LNCaP clone FGC (cell line): ENCODE measurements at places on chromosomes 7 and 10.

DNA sequence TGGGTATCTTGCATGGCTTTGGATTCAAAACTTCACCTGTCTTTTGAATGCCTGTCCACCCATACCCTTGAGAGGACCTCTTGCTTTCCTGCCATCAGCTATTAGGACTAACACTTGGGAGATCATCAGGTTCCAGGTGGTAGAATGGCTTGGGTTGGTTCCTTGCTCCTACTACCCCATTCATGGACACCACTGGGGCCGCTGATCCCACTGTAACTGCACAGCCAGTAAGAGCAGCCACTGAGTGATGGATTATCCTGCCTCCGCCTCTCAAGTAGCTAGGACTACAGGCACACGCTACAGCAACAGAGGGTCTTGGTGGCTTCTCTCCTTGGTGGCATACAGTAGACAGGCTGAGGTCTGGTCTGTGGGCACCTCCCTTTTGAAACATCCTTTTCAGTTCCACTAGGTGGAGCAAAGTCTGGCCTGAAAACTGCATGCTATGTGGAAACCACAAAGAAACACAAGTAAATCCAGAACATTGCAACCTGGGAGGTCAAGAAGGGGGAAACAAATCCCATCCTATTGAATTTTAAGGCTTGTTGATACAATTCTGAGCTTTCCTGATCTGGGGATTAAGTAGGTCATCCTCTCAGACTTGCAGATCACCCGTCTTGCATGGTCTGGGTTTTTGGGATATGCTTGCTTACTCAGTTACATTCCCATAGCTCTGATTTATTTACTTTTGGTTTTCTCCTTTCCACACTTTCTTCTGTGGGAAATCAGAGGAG, 9.4 kb downstream of the WBP1L start:
- no peak for DNase-seq

DNA sequence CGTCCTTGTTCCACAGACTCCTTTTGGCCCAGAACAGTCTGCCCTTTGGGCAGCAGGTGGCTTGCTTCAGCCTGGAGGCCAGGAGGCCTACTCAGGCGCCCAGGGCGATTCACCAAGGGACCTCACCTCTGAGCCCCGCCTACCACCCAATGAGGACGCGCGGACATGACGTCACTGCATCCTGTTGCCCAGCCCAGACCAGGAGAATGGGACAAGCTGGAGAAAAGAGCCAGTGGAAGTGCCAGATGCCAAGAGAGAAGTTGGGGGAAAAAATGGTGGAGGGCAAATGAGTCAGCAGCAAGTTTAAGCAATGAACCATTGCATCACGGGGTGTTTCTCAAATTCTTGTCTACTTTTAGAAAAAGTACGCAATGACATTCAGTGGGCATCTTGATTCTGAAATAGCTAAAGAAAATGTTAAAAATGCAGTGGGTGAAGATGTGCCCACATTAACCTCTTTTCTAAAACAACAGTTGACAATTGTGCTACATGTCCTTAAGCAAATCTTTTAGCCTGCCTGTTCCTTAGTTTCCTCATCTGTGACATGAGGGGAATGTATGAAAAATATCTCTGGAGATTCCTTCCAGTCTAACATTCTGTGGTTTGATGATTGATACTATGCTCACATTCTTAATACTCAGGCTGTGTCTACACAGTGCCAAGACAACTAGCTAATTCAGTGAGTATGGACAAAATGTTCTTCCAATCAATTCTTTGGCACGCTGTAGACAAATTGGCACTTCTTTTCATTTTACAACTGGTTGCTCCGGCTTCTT, 23.9 kb upstream of the LEP start:
- DNase-seq = no peak

DNA sequence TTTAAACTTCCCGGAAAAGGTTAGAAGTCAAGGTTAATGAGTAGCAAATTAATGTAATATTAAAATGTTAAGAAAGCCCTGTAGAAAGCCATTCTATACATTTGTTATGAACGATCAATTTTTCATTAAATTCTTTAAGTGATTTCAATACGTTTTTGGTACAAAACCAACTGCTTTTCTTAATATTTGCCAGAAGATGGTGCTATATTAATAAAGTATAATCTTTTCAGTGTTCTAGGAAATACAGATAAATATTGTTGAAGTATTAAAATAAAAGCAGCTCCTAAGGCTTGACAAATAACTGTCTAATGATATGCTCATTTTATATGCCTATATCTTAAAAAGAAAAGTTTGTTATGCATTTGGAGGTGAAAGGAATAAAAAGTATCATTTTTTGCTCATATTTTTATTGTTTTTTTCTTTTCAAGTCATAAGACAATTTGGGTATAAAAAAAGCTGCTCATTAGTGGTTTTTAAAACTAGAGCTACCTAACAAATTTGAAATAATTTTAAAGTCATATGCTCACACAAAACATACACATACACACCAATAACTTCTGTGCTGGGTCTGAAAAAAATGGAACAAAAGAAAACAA, 130.3 kb upstream of the POT1 start:
- DNase-seq = no peak

DNA sequence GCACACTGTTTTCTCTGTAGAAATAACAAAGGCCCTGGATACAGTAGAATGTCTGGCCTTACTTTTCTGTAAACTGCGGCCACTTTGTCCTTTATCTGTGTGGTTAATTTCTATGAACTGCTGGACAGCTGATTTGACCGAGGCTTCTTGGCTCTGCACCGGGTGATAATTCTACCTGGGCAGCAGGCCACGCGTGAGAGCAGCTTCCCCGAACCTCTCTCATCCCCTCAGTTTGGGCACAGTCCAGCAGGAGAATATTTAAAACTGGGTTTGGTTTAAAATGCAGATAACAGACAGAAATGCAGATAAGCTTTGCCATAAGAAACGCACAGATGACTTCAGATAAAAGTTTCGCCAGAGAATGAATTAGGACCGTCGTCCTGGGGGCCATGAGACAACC, 81.0 kb downstream of the CELF2 start:
- no peak for DNase-seq

DNA sequence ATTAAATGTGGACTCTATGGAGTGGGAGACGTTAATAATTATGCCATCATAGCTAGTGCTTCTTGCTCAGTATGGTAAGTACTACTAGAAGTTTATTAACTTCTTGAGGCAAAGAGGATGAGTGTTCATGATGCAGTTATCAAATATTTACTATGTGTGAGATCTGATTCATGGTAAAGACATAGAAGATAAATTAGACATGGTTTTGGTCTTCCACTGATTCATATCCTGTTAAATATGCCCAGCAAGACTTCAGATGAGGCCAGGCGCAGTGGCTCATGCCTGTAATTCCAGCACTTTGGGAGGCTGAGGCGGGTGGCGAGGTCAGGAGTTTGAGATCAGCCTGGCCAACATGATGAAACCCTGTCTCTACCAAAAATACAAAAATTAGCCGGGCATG, 547.1 kb upstream of the ANKRD30A start:
- DNase-seq = no peak
